ENCODE measurements at places on chromosomes 12 and 14. TPM values are rescaled to one million over a fixed set of nuclear protein-coding genes. Genes with fewer than 3 reads are reported as not detected.
A peak's percentile ranks its signal among the peaks of the same experiment; 100 is the strongest.

- peak; percentile 29 for DNase-seq
These were observed 317.6 kb downstream of the SOX5 start for GRCh38 chr12:23631786-23632377.

DNA sequence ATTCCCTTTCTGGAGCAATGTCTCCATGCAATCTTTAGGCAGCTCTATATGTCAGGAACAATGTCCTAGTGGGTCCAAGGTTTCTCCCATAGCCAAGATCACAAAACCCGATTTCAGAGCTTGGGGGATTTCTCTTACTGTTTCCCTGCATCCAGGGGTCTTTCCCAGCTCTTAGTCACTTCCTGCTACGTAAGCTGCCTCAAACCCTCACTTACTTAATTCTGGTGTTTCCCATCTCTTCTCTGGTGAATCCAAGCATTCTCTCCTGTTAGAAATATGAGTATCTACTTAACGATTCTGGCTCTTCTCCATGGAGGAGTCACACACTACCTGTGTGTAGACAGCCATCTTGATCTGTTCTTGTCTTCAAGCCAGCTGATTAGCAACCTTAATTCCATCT is 80.0 kb downstream of the IFNG-AS1 start:
- no peak for DNase-seq

DNA sequence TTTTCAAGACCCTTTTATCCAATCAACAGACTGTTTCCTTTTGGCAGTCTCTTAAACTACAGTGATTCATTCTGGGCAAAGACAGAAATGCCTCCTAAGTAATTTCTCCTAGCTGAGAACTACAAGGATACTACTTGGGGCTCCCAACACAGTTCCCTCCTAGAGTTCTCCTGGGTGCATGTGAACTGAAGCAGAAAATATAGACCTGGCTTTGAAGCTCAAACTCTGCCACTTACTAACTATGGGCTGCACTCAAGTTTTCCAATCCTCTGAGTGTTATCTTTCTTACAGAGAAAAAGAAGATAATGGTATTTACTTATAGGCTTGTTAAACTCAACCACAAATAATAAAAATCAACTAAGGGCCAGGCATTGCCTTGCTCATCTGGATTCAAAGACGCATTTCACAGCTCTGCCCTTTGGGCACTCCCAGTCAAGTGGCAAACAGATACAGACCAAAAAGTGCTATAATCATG is 97.6 kb downstream of the EFCAB11 start:
- peak; percentile 66 for DNase-seq

- DNase-seq = no peak
These were observed 205.4 kb downstream of the DAD1 start for GRCh38 chr14:22383515-22384166.

DNA sequence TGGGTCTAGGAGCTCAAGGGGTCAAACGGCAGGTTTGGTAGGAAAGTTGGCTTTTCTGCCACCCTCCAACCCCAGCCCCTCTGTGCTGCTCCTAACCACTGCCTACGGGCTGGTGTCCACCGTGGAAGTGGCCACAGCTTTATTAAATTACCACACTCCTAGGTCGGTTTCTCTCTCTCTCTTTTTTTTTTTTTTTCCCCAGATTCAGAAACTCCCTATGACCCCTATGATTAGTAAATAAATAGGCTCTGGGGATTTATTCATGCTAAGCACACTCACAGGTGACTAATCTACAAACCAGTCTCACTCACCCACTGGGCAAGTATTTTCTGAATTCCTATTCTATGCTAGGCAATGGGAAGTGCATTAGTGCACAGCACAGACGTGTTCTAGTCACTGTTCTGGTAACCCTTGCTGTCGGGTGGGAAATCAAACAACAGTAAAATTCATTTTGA is 8.7 kb upstream of the DDX47 start:
- DNase-seq = peak; percentile 96

GRCh38 chr12:113930249-113930648 is 35.9 kb downstream of the RBM19 start:
- no peak for DNase-seq

GRCh38 chr12:93777254-93777653 is 100.1 kb downstream of the CRADD start:
- DNase-seq = peak; percentile 72

DNA sequence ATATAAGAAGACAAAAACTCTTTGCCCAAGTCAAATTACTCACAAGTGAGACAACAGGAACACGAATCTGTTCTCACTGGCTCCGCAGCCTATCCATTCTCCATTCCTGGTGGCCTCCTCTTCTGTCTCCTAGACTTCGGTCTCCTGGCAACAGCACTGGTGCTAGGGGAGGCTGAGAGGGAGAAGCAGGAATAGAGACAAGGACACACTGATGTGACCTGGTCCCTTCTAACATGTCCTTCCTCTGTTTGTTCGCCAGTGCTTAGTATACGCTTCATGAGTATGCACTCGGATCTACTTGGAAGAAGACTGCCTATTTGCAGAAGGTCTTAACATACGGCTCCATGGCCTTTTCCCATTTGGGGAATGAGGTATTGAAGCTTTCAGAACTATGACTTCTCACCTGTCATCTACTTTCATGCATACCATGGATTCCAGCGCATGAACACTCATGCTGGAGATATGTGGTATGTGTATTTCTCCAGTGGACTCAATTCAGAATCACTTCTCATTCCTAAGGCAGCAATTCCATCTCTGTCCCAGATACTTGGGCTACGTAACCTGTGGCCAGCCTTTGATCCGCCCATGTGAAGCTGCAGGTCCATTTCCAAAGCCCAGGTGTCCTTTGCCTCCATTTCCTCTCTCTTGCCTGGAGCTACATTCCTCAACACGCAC is 33.9 kb downstream of the BHLHE41 start:
- no peak for DNase-seq

GRCh38 chr12:132429946-132430643 is 59.9 kb upstream of the FBRSL1 start:
- no peak for DNase-seq

- DNase-seq = no peak
These were observed 98.7 kb downstream of the GAS2L3 start for GRCh38 chr12:100672075-100672592.

GRCh38 chr12:55933169-55933798 is 2.3 kb downstream of the DGKA start:
- peak; percentile 26 for DNase-seq

DNA sequence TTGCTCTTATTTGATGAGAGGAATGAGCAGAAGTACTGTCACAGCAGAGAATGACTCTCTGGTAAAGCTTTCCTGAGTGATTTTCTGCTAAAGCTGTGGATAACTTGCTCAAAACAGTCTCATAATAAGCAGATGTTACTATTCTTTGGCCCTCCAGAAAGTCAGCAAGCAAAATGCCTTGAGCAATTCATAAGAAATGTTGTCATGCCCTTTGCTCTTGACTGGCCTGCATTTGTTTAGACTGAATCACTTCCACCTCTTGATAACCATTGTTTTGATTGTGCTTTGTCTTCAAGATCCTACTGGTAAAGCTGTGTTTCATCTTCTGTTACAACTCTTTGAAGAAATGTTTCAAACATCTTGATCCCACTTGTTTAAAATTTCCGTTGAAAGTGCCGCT is 457.9 kb upstream of the FOXG1 start:
- DNase-seq = peak; percentile 97

DNA sequence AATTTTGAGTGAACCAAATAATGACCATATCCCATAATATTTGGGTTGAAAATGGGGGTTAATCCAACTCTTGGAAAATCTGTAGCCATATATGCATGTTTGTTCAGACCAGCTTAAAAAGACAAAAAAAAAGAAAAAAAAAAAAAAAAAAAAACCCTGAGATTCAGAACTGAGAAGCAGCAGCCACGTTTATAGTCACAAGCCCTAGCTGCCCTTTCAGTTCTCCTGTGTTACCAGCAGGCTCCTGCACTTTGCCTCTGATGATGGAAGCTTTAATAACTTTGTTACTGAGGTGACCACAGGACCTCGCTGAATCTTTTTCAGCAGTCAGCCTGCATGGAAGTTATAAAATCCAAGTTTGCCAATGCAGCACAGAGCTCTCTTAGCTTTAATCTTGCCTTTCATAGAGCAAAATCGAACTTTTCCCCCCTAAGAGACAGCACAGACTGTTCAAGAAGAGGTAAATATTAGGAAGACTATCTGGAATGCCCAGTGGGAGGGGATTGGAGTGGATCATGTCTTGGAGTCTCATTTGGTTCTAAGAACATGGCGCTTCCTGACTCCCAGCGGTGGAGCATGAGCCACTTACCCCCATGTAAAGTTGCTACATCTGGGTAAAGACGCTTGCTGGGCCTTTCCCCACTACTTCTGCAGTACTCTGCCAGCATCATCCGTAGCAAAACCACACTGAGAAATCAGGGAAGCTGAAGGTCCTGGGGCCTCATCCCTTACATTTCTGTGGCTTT is 20.6 kb downstream of the GNG2 start:
- DNase-seq = peak; percentile 71

DNA sequence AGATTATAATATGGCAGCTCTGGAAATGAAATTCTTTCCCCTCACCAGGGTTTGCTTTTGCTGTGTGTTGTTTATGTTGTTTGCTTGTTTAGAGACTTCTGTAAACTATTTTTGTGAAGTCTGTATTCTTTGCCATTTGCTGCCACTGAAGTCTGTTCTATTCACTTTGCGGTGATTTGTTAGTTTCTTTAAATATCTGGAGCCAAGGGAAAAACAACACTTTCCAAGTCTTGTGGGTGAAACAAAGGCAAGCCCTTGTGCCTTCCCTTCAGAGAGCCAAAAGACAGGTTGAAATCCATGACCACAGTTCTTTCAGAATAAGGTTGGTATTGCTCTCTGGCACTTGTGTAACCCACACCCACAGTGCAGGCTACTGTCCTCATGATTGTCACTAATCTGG is 59.5 kb upstream of the RNU6-7 start:
- DNase-seq = no peak

- no peak for DNase-seq
These were observed 178.5 kb downstream of the SLC35F4 start for GRCh38 chr14:57687416-57687815.

DNA sequence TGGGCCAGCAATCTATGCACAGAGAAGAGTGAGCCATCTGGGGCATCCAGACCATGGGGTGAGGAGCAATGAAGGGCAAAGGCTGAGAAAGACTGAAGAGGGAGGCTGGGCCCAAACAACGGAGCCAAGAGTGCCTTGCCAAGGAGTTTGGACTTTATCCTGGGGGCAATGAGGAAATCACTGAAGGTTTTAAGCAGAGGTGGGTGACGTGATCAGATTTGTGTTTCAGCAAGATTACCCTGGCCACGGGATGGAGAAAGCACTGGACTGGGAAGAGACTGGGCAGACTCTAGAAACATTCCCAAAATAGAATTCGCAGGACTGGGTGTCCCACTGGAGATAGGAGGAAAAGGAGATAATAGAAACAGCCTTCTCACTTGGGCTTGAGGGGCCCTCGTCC is 65.3 kb downstream of the DPF3 start:
- no peak for DNase-seq

DNA sequence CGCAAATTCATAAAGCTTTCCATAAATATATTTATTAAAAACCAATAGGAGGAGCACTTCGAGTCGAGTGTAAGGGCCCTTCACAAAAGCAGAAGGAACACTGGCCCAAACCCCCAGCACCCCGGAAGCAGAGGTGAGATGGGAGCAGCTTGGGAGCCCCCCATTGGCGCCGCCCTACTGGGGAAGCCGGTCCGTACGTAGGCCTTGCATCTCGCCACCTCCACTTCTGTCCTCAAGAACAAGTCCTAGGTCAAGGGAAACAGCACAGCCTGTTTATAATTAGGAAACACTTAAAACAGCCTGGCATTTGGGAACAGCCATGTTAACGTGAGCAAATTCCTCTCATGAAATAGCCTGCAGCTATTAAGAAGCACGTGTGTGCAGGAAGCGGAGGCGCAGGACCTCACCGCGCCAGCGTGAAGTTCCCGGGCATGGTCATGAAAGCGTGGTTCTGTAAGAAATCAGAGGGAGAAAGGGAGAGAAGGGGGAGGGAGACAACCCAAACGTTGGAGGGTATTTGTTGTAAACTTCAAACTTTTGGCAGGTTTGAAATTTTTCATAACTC is 7.7 kb downstream of the ANKRD9 start:
- DNase-seq = no peak

DNA sequence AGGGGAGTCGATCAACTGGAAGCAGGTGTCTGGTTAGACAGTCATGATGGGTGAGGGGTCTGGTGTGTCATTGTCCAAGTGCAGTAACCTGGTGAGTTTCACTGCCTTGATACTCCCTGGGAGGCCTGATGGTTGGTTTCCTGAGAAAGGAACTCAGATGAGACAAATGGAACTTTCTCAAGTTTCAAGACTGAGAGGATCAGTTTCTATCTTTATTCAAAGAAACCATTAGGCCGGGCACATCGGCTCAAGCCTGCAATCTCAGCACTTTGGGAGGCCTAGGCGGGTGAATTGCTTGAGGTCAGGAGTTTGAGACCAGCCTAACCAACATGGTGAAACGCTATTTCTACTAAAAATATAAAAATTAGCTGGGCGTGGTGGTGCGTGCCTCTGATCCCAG is 776.1 kb downstream of the AACS start:
- no peak for DNase-seq

DNA sequence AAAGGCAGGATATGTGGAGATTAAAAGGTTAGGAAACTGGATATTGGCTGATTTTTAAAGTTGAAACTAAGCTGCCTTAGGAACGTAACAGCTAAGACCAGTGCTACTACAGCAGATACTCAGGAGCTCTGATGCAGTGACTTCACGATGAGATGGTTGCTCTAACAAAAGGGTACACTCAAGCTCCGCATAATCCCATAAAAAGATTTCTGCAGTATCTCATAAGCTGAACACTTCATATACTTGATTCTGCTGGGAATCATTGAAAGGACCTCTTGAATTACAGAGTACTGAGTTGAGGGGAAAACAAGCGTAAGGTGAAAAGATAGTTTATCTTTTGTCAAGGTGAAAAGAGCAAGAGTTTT is 3.7 kb downstream of the RNF10 start:
- DNase-seq = no peak

TAMALIN gene
- 5.3 TPM for polyA plus RNA-seq

SLC25A47 gene
- polyA plus RNA-seq = not detected

NEUROD4 gene
- polyA plus RNA-seq = not detected

CLSTN3 gene
- polyA plus RNA-seq = 8.3 TPM

NFE2 gene
- polyA plus RNA-seq = 0.34 TPM

VWF gene
- polyA plus RNA-seq = 0.15 TPM
